ENCODE measurements at places on chromosomes 7 and 10.

GRCh38 chr7:31811650-31812461, 124.8 kb downstream of the PPP1R17 start:
- DNase-seq = peak; percentile 91

- no peak for DNase-seq
These were observed 8.5 kb downstream of the CLIP2 start for GRCh38 chr7:74297516-74298233.

GRCh38 chr7:142583446-142583845, 165.8 kb upstream of the PRSS1 start:
- DNase-seq = peak; percentile 14

DNA sequence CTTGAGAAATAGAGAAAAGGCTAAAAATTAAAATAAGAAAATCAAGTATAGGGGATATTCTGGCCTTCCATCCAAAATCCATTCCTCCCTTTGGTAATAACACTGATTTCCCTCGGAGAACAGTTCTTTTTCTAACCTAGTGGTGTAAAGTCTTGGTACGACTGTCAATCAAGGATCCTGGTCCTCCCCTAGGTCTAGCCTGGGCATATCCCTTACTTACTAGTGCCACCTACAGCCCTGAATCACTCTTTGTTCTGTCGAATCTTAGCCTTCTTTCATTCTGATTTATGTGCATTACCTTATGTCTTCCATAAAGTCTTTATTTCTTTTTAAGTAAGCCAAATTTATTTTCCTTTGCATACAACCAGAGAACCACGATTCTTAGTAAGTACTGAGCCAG, 298.7 kb upstream of the LRRTM3 start:
- DNase-seq = peak; percentile 49

- no peak for DNase-seq
These were observed 10.7 kb upstream of the NFKB2 start for GRCh38 chr10:102384606-102385429.

DNA sequence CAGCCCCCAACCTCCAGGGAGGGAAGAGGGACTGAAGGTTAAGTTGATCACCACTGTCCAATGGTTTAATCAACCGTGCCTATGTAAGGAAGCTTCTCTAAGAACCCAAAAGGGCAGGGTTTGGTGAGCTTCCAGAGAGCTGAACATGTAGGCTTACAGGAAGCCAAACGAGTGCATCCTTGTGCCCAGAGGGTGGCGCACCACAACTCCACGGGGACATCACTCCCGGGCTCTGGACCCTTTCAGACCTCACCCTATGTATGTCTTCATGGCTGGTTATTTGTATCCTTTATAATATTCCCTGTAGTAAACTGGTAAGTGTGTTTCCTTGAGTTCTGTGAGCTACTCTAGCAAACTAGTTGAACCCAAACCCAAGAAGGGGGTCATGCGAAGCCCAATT, 11.5 kb upstream of the NFKB2 start:
- DNase-seq = peak; percentile 57

DNA sequence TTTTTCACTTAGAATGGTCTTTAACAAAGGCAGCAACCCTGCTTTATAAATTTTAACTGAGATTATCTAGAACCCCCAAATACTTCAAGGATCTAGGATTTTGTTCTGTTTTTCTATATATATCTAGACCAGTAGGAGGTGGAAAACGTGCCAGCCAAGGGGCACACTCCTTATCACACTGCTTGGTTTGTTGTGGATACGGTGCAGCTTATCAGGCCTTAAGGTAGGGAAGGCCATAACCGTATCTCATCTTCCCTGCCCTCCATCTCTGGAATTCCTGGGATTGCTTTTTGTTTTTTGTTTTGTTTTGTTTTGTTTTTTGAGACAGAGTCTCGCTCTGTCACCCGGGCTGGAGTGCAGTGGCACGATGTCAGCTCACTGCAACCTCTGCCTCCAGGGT, 75.4 kb downstream of the MPLKIP start:
- DNase-seq = no peak

DNA sequence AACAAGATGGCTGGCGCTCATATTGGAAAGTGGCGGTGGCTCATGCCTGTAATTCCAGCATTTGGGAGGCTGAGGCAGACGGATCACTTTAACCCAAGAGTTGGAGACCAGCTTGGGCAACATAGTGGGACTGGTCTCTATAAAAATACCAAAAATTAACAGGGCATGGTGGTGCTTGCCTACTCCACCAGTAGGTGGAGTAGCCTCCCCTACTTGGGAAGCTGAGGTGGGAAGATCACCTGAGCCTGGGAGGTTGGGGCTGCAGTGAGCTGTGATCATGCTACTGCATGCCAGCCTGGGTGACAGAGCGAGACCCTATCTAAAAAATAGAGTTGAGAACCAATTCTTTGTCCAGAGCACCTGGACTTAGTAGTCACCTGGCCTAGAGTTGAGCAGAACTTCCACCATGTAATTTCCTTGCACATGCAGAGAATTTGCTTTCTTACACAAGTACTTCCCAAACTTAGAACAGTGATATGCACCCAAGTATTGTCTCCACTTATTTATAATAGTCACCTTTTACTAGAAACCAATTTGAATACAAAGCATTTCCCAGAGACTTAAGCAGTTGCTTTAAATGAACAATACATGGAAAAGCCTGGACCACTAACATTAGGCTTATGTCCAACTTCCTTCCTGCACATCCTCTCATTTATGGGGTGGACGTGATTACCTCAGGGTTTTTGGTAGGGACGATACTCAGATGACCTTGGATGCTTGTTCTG, 15.9 kb downstream of the LAMB4 start:
- DNase-seq = peak; percentile 50

DNA sequence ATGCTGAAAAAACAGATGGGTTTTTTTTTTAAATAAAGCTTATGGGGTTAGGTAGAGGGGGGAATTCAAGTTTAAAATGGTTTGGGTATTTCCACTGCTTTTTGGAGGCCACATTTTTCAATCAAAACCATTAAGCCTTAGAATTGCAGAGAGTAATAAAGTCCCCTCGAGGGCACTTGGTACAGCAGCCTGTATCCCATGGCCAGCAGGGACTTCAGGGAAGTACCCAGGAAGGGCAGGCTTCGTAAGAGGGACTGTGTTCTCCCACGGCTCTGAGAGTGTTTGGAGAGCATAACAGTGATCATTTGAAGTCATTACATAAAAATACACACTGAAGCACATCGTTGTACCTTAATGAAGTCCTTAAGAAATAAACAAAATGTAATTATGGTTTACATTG, 432.7 kb downstream of the DPP6 start:
- no peak for DNase-seq

DNA sequence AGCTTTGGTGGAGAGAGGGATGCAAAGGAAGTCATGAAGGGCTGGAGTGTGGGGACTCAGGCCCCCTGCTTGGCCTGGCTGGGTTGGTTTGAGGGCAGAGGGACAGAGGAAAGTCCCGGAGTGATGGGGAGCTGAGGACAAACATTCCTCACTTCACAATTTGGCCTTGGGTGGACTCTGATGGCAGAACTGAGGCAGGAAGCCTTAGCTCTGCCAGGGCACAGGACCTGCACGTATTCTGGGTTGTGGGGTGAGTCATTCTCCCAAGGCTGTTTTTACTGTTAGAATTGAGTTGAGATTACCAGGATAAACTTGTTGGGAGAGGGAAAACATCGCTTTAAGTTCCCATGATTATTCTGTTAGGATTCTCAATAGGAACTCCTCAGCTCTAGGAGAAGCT, 2.6 kb downstream of the GOLGA7B start:
- no peak for DNase-seq

GRCh38 chr7:138475377-138475776, 15.3 kb downstream of the TRIM24 start:
- DNase-seq = no peak

DNA sequence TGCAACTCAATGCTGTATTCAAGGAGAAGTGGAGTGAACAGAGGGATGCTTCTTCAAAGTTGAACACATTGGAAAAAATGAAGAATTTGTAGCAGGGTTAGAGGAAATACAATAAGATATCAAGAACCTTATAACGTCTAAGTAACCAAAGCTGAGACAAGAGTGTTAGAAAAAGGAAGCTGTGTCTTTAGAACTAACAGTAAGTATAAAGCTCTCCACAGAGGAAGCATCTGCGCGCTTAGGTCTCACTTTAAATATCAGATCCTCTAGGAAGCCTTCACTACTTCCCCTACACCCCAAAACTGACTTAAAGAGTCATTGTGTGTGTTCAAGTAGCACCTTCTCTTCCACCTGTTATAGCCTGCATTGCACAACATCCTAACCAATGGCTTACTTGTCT, 43.0 kb downstream of the CH25H start:
- peak; percentile 8 for DNase-seq

- DNase-seq = no peak
These were observed 9.8 kb upstream of the MAFK start for GRCh38 chr7:1520539-1521234.

DNA sequence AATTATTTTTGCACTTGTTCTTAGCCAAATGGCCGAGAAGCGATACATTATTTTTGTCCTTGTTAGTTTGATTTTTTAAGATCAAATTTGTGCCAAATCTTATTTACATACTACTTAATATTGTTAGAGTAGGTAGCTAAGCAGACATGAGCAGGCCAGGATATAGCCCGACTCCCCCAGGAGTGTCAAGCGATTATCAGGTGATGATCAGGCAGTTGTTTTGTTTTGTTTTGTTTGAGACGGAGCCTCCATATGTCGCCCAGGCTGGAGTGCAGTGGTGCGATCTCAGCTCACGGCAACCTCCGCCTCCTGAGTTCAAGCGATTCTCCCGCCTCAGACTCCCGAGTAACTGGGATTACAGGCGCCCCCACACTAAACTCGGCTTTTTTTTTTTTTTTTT, 71.1 kb downstream of the LYZL2 start:
- no peak for DNase-seq

- peak; percentile 52 for DNase-seq
These were observed 613 bp downstream of the USP6NL start for GRCh38 chr10:11610826-11611247.

- no peak for DNase-seq
These were observed 9.7 kb upstream of the AKR1C2 start for GRCh38 chr10:5013385-5013784.

DNA sequence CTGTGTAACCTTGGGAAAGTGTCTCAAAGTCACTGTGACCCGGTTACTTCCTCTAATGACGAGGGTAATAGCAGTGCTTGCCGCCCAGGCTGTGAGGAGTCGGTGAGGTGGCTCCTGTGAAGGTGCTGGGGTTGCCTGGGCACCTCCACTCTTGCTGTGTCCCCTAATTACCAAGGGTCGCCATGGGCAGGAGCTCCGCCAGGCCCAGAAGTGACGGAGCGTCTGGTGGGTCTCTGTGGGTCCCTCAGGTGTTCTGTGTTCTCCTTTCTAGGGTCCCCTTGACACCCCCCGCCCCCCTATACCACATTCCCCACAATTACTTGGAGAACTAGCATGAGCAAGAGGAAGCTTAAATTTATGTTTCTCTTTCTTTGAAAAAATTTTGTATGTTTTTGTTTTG, 161.5 kb downstream of the WDR37 start:
- no peak for DNase-seq

DNA sequence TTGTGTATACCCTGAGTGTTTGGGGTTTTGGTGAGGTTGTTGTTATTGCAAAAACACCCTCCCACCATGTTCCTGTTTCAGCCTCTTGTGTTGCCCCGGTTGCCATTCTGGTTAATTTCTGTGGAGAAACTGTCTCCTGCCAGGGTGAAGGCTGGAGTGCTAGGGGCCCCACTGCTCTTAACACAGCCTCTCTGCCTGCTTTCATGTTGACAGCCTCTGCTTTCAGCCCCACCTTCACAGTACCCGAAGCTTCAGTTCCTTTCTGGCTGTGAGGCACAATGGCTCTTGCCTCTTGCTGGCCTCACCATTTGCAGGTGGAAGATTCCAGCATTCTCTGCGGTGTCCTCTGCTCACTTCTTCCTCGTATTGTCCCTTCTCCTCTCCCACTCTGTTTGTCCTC, 19.2 kb downstream of the SLC18A2 start:
- DNase-seq = peak; percentile 14

DNA sequence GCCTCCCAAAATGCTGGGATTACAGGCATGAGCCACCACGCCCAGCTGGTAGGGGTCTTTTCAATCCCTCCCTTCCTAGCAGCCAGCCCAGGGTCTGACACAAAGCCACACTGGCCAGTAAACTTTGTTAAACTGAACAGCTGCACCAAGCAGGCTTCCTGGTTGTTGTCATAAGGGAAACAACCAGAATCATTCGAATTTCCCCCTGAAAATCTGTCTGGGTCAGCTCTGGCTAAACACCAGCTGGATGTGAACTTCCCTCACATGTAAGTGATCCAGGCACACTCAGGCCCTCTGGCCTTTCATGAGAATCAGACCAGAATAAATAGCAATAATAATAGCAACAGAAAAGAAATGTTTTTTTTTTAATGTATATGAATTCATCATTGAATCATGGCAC, 7.4 kb downstream of the IMPDH1 start:
- no peak for DNase-seq

DNA sequence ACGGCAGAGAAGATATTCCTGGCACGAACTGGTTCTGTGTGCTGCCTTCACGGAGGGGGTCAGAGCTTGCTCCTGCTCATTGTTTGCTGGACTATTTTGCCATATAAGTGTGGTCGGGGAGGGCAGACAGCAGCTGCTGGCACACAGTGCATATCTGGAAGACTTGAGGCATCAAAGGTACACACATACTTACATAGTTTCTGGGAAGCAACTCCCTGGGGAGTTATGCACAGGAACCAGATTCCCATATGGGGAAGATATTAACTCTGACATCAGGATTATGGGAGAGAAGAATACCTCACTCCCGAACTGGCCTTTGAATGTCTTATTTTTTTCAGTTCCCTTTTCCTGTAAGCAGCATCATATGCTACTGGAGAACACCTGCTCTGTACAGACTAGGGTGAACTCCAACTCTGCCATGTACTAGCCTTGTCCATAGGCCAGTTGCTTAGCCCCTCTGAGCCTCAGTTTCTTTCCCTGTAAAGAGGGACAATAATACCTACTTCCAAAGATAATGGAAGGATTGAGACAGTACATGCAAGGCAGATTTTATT, 41.5 kb downstream of the LGI1 start:
- no peak for DNase-seq

- DNase-seq = peak; percentile 11
These were observed 74.6 kb upstream of the PDSS1 start for GRCh38 chr10:26622891-26623290.

DNA sequence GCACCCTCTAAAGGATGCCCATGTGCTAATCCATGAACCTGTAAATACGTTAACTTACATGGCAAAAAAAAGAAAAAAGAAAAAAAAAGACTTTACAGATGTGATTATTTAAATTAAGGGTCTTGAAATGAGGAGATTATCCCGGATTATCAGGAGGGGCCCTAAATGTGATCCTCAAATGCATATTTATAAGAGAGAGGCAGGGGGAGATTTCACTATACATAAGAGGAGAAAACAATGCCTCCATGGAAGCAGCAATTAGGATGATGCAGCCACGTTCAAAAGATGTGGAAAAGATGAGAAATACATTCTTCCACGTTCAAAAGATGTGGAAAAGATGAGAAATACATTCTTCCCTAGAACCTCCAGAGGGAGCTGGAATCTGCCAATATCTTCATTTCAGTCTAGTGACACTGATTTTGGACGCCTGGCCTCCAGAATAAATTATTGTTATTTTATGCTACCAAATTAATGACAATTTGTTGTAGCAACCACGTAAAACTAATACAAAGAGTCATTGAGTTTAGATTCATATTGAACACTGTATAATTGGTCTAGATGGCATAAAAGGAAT, 328.4 kb upstream of the GNAI1 start:
- DNase-seq = no peak

Data from NB4 (cell line).